CD4-positive, alpha-beta T cell treated with Interleukin-21 for 1 hour (primary cell): ENCODE measurements at places on chromosomes 11 and 22.

GRCh38 chr22:39472570-39473556, 16.1 kb downstream of the MGAT3 start:
- no peak for DNase-seq

GRCh38 chr11:22458161-22458560, 120.0 kb downstream of the SLC17A6 start:
- no peak for DNase-seq

DNA sequence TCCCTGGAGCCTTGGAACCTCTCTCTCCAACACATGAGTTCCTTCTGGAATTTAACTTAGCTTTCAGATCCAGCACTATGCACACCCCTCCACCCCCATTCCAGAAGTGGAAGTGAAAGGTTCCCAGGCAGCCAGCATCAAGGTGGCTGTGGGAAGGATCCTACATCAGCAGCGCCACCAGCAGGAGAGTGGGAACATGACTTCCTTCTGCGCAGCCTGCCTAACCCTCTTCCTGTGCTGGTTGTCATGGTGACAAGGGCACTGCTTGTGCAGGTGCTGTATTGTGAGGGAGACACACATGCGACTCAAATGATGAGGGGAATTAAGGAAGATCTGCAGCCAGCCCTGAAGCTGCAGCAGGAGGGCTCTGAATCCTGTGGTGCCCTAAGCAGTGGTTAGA, 904.5 kb upstream of the API5 start:
- no peak for DNase-seq

GRCh38 chr22:38623351-38623750, 32.8 kb downstream of the FAM227A start:
- DNase-seq = no peak

DNA sequence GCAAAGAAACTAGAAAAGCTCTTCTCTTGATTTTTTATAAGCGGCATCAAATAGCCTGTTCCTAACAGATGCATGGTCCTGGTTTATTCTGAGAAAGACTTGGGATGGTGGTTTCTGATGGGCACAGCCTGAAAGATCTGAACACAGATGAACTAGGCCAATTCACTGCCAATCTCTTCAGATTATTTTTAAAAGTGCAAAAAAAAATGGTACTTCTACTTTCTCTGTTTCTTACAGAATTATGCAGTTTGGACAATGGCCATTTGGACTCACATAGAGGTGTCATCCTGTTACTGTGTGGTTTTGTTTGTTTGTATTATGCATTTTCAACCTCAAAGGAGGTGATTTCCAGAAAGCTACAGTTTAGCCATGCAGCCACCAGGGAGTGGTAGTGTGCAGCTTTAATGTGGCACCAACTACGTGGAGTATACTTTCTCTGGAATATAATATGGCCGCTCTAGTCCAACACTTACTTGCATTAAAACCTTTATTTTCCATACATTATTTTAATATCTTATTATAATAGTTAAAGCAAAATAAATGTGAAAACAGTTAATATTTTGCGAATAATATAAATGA, 469.8 kb upstream of the KIRREL3 start:
- DNase-seq = no peak

DNA sequence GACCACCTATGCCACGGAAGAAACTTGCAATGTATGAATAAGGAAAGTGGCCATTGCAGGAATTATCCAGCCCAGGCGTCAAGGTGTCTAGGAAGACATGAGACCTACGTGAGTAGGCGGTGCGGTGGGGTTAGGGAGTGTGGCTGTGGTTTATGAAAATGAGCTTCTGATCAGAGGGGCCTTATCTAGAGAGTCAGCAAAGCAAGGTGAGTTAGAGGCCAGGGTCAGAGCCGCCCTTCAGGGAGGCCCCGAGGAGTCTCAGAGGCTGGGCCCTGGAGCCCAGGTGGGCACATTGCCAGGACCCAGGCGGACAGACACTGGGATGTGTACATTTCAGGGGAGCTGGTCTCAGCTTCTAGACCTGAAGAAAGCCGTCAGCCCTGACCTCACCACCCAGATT, 13.8 kb upstream of the LINC01488 start:
- no peak for DNase-seq

DNA sequence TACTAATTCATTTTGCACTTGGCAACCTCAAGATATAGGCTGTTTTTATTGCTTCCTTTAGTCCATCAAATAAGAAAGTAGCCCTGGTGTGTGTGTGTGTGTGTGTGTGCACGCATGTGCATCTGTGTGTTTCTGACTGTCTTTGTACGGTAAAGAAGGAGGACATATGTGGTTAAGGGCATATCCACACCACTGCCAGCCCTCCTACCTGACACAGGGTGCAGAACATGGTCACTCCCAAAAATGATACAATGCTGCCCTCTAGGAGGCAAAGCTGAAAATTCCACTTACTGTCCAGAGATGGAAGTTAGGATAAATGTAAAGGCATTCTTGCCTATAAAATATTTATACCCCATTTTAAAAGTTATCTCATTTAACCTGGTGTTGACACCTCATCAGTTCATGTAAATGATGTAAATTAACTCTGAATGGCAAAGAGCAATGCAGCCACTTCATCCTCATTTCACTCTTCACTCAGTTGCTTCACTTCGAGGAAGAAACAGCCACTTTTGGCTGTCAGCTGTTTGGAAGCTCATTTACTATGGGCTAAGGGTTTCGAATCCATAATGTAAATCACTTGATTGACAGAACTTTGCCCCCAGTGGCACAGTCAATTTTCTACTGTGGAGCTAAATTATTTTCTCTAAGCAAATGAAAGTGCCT, 83.1 kb upstream of the MTNR1B start:
- DNase-seq = peak; percentile 5

GRCh38 chr11:123303924-123304323, 108.9 kb upstream of the CLMP start:
- DNase-seq = peak; percentile 15

DNA sequence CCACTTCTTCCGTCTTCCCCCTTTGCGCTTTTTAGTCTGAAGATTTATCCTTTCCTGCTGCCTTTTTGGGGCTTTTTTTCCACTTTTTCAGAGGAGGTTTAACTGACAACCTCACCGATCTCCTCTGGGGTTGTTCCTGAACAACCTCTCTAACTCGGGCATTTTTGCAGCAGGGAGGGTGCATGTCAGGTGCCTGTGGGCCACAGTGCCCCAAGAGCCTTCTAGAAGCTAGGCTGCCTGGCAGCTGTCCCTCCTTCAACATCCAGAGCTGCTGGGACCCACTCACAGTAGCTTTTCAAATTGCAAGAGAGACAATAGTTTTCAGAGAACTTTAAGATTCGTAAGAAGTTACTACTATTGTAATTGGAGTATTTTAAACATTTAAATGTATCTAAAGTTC, 1112.4 kb upstream of the CNTN5 start:
- DNase-seq = no peak

- peak; percentile 5 for DNase-seq
These were observed 110.6 kb downstream of the NECTIN1 start for GRCh38 chr11:119618208-119618909.

DNA sequence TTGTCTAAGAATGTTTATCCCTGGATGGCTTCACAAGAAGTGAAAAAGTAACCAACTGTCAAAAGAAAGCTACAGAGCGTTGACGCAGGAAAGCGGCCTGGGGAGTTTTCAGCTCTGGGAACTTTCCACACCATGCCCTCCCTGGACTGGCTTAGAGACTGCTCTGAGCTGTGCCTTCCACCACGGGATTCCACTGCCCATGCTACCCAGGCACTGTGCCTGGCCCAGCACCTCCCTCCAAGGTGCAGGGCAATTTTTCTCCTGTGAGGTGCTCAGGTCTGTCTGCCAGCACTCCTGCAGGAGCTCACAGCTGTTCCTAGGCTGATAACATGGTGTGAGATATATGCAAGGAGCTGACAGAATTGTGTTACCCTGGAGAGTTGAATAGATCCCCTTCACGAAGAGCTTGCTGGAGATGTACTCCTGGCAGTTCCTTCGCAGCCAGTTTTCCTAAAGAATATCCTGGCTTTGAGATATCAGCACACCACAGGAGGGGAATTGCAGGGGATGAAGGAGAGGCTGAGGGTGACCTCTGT, 258.3 kb upstream of the B3GAT1 start:
- no peak for DNase-seq

DNA sequence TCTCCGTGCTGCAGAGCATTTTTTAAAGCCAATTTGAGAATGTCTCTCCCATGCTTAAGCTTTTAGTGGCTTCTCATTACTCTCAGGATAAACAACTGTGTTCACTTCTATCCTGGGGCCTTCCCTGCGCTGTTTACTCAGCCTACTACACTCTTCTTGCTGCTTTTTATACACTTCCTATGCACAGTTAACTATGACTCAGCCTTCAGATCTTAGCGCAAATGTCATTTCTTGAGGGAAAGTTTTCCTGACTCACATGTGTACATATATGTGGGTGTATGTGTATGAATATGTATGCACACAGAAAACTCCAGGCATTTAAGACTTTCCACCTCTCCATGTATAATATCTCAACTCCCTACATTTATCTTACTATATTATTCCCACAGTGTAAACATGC, 9.8 kb downstream of the THAP12 start:
- DNase-seq = no peak

- DNase-seq = peak; percentile 94
These were observed at the start of gene SC5D for GRCh38 chr11:121292495-121293287. SC5D (plus strand) TSS chr11:121292771; CDS start chr11:121303376, 10,605 bp downstream.

GRCh38 chr11:73194593-73194992, 23.5 kb upstream of the P2RY2 start:
- no peak for DNase-seq

GRCh38 chr22:21693999-21694341, 28.2 kb downstream of the PPIL2 start:
- DNase-seq = no peak
